ENCODE measurements at places on chromosomes 13 and 19. TPM values are rescaled to one million over a fixed set of nuclear protein-coding genes. Genes with fewer than 3 reads are reported as not detected.

FXYD1 gene
- 860 TPM for total RNA-seq

SCAF1 gene
- 45.5 TPM for total RNA-seq

BCKDHA gene
- 45.1 TPM for total RNA-seq

FGF9 gene
- 1.6 TPM for total RNA-seq

CLEC11A gene
- 1.6 TPM for total RNA-seq

PSG3 gene
- total RNA-seq: not detected

MISP3 gene
- 2.0 TPM for total RNA-seq

FGF22 gene
- not detected for total RNA-seq

ZFP28 gene
- total RNA-seq: 5.0 TPM

SULT2A1 gene
- not detected for total RNA-seq

ZNF416 gene
- total RNA-seq: 4.0 TPM

PSG5 gene
- not detected for total RNA-seq

EXOC3L2 gene
- 0.71 TPM for total RNA-seq

LRRC25 gene
- total RNA-seq: 2.4 TPM

- no peak for DNase-seq
Observed at GRCh38 chr19:38730731-38731589, 13.3 kb downstream of the CAPN12 start.

- no peak for DNase-seq
Observed at GRCh38 chr13:111572956-111573761, 252.7 kb downstream of the TEX29 start.

DNA sequence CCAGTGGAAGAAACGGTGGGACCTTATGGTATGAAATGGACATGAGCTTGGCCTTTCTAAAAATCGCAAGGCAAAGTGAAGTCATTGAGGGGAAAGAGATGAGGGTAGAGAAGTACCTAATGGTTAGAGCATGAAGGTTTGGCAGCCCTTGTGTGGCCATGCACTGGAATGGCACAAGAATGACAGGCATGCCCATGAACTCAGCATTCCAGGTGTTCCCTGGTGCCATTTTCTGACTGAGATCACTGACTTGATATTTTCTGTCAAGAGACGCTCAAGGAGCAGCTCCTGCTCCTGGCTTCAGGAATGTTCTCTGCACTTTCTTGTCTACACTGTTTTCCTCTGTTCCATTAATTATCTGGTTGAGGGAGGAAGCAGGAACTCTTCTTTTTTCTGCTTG is 225.0 kb upstream of the SLC10A2 start:
- no peak for DNase-seq

DNA sequence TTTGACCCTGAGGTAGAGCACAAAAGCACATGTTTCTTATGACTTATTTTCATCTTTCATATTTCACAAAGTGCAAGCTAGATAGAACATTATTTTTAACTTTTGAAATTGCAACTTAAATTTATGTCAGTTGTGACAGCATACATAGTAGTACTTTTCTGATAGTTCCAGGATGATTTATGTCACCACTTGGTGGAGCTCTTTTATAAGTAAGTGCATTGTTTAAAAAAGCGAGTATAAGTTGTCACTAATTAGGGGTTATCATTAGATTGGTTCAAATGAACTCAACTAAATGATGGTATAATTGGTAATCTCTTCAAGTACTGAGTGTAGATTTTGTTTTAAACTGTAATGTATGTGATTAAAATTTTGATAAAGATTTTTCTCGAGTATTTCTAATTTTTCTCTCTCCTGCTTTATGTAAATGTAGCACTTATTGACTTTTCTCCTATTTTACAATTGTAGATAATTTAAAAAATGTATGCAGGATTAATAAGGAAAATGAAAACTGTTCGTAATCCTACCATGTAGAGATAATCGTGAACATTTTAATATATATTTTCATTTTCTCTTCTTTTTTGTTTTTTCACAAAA is 31.1 kb downstream of the RB1 start:
- no peak for DNase-seq

DNA sequence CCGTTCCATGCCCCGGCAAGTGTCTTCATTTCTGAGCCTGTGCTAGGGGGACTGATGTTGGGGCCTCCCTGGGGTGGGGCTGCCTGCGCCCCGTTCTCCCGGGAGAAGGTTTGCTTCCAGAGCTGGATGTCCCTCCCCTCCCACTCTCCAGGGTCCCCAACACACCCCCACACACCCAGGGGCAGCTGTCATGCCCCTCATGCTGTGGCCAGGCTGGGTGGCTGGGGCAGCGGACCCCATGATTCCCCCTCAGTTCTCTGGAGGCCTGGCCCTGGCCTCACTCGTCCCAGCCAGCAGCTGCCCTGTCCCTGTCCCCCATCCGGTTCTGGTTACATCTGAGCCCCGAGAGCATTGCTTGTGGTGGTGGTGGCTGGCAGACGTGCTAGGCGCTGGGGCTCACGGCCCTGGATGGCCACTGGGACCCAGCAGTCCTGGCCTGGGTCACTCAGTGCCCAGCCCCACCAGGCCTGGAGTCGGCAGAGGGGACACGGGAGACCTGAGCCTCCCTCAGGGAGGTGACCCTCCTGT is 184.8 kb downstream of the KDM4B start:
- no peak for DNase-seq

- DNase-seq: no peak
Observed at GRCh38 chr13:52374389-52374788, 31.6 kb downstream of the THSD1 start.

DNA sequence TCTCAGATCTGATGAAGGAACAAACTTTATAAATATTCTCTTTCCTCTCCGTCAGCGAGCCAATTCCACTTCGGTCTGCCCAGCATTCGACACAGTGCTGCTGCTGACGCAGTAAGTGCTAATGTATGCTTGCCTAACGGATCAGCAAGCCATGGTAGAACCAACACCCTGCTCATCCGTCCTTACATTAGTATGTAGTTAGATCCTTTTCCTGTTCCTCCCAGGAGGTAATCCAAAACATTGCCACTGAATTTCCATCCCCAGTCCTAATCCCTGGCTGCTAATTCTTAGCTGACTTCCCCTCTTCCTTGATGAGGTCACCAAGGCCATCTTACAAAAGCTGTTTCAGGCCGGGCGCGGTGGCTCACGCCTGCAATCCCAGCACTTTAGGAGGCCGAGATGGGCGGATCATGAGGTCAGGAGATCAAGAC is 88.0 kb downstream of the STARD13 start:
- no peak for DNase-seq

GRCh38 chr19:33193865-33194362 is at the start of gene LRP3:
TSS of gene LRP3 (plus strand) at chr19:33194330. CDS start at chr19:33194786, 456 bp downstream.
- DNase-seq: peak; percentile 72

GRCh38 chr19:53485046-53486004 is 17.8 kb downstream of the ZNF813 start:
- no peak for DNase-seq

- DNase-seq: no peak
Observed at GRCh38 chr19:23991170-23991569, 76.5 kb downstream of the ZNF726 start.

- no peak for DNase-seq
Observed at GRCh38 chr19:47056411-47056810, 8.0 kb upstream of the TMEM160 start.

DNA sequence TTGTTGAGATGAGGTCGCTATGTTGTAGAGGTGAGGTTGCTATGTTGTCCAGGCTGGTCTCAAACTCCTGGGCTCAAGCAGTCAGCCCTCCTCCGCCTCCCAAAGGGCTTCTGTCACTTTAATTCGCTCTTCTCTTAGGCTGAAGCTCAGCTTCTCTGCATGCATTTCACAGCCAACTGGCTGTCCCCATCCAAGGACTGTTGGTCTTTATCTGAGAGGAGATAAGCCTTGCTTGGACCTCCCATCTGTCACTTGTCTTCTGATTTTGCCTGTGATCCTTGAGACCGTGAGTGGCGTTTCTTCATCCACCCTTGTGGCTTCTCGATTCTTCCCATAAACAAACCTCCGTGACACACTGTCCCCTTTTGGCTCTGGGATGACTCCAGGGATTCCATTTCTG is 24.4 kb downstream of the CERS1 start:
- no peak for DNase-seq

GRCh38 chr13:110341445-110342244 is 34.6 kb downstream of the COL4A2 start:
- no peak for DNase-seq

DNA sequence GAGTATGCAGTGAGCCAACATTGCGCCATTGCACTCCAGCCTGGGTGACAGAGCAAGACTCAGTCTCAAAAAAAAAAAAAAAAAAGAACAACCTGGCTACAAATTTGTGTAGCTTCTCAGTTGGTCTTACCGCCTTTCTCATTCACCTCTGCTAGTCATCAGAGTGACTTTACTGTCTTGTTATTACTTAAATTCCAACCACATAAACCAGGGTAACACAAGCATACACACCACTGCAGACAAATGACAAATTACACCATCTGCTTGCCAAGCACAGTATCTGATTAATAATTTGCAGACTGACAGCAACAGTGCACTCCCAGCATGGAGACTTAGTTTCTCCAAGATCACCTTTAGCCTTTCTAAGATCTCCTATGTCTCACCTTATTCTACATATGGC is 11.0 kb downstream of the ZNF14 start:
- DNase-seq: no peak

GRCh38 chr19:1825909-1826556 is 14.0 kb upstream of the ATP8B3 start:
- peak; percentile 75 for DNase-seq

GRCh38 chr19:41915776-41916414 is 12.4 kb downstream of the ERFL start:
- DNase-seq: no peak

DNA sequence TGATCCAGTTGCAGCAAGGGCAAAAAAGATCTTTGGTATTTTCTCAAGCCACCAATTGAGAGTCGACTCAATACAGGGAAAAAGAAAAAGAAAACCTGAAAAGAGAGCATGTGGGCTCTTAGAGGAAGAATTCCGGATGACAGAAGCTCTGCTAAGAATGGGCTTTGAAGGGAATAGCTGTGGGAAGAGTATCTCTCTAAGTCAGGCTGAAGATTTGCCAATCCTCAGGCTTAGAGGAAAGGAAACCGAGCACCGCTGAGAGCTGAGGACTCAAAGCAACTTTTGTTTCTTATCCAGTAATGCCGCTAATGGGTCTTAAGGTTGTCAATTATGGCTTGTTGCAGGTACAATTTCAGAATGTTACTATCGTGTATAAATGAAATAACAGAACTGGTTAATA is 166.4 kb downstream of the EFNB2 start:
- no peak for DNase-seq

Measured in psoas muscle (tissue), 8 donors.